T-cell (primary cell): ENCODE measurements at places on chromosomes 16 and 17. TPM values are rescaled to one million over a fixed set of nuclear protein-coding genes. Genes with fewer than 3 reads are reported as not detected.
A peak's percentile ranks its signal among the peaks of the same experiment; 100 is the strongest.

- no peak overlapping the region for H3K27ac ChIP-seq
- H3K27me3 ChIP-seq: peaks cover 16% of the 10 kb centered on the region
- DNase-seq: no peak
- no peaks in the 10 kb centered on the region for H3K4me1 ChIP-seq
Measured at GRCh38 chr16:27046958-27047518, 19.7 kb upstream of the C16orf82 start.

GRCh38 chr16:78889346-78889745 lies 711.2 kb downstream of the MAF start:
- no peaks in the 10 kb centered on the region for H3K27me3 ChIP-seq
- no peaks in the 10 kb centered on the region for H3K4me1 ChIP-seq
- H3K4me3 ChIP-seq: no peak overlapping the region
- DNase-seq: no peak

Gene CNGB1
- total RNA-seq: not detected

GRCh38 chr17:74214484-74215341 lies 1.3 kb downstream of the TTYH2 start:
- peak overlapping the region; percentile 7 for H3K4me3 ChIP-seq
- DNase-seq: no peak
- H3K27me3 ChIP-seq: peaks cover 16% of the 10 kb centered on the region
- H3K27ac ChIP-seq: no peak overlapping the region
